PC-3 (cell line): ENCODE measurements at places on chromosomes 4 and X. TPM values are rescaled to one million over a fixed set of nuclear protein-coding genes. Genes with fewer than 3 reads are reported as not detected.

The PDGFRA gene
- 1.1 and 1.9 TPM in 2 replicates for total RNA-seq

The YY2 gene
- total RNA-seq: 2.3 and 4.4 TPM in 2 replicates

The NAP1L3 gene
- total RNA-seq: 1.5 and 1.9 TPM in 2 replicates

The SLIT2 gene
- total RNA-seq: 19.1 and 28.7 TPM in 2 replicates

The ATRX gene
- total RNA-seq: 64.0 and 73.0 TPM in 2 replicates

The MAD2L1 gene
- total RNA-seq: 53.9 and 76.6 TPM in 2 replicates

The STPG2 gene
- total RNA-seq: 0.40 TPM in 1 of 2 replicates, not detected in the other

The RAB39B gene
- 0.04 TPM in 1 of 2 replicates, not detected in the other for total RNA-seq

The NPNT gene
- 29.7 and 34.5 TPM in 2 replicates for total RNA-seq

The PRAF2 gene
- 0.07 and 0.69 TPM in 2 replicates for total RNA-seq

DNA sequence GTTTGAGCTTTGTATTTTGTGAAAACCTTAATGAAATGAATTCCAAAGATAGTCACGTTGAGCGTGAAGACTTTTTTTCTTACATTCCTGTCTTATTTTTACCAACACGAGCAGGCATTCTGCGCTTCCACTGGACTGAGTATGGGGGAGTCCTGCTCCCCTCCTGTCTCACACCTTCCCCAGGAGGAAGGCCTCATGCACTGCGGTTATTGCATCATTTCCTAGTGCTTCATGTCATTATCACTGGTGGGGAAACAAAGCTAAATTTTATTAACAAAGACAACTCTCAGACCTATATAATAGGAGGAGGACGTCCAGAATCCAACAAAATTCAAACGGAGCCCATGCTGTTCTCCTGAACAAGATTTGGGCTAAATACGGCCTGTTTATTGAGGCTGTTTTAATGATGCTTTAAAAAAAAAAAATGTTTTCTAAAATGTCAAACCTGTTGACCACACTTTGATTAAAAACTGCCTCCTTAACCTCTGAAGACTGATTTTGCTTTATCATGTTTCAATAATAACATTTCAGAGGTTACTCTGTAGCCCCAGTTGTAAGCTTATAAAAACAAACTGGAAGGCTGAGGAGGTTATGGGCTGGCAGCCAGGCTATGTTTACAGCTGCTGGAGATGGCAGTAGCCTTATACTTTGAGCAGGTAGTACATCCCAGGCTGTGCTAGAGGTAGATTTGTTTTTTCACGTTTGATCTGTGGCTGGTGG is 118.0 kb downstream of the SOWAHB start:
- H3K4me3 ChIP-seq: no peak overlapping the region
- 0 out of 2 replicates have a peak, but pooled peaks cover 19% of the 10 kb centered on the region for H3K36me3 ChIP-seq
- no peaks in the 10 kb centered on the region for H3K27me3 ChIP-seq
- no peak for DNase-seq

DNA sequence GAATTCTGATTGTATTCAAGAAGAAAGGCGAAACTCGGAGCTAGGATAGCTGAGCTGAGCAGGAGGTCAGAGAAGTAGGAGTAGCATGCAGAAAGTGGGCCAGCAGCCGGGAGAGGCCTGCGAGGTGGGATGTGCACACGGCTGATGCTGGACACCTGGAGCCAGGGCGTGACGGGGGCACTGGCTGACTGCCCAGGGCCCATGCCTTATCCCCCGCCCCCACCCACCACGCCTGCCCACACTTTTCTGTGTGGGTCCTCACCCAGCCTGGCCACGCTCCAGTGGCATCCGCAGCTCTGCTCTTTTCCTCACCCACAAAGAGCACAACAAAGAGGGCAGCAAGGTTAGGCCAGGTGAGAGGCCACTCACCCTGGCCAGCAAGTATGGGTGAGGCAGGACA is 30.0 kb upstream of the IRF2 start:
- H3K4me1 ChIP-seq: no peaks in the 10 kb centered on the region
- no peak overlapping the region for H3K27ac ChIP-seq
- no peaks in the 10 kb centered on the region for H3K36me3 ChIP-seq
- H3K27me3 ChIP-seq: no peaks in the 10 kb centered on the region

- H3K27ac ChIP-seq: no peak overlapping the region
- H3K4me1 ChIP-seq: no peaks in the 10 kb centered on the region
- no peak overlapping the region for H3K4me3 ChIP-seq
- H3K27me3 ChIP-seq: no peaks in the 10 kb centered on the region
Observed at GRCh38 chr4:169770416-169770815, 12.7 kb upstream of the HPF1 start.

- H3K27ac ChIP-seq: no peak overlapping the region
- no peaks in the 10 kb centered on the region for H3K27me3 ChIP-seq
- no peaks in the 10 kb centered on the region for H3K36me3 ChIP-seq
- DNase-seq: no peak
Observed at GRCh38 chr4:83830138-83830888, 294.4 kb downstream of the GPAT3 start.

DNA sequence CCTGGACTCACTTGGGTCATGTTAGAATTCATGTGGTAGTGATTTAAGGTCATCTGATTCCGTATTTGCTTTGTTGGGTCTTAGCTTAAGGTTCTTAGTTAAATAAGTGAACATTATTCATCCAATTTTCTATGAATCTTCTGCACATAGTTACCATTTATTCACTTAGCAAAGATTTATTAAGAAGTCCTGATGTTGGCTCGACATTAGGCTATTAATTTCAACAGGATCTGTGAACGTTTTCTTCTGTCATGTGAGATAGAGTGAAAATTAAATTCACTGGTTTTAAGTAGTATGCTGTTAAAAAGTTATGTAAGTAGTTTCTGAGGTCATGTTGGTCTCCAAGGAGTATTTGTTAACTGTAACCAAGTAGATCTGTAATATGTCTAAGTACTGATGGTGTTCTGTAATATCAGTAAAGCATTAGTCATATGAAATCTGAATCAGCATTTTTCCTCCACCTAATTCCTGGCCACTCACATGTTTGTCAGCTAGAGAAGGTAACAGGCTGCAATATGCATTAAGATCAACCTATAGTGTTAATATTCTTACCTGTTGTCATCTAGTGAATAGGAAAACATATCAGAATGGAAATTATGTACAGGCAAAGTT is 155.6 kb downstream of the PCDH7 start:
- DNase-seq: peak; percentile 10
- no peaks in the 10 kb centered on the region for H3K27me3 ChIP-seq
- no peaks in the 10 kb centered on the region for H3K36me3 ChIP-seq
- H3K4me3 ChIP-seq: no peak overlapping the region

DNA sequence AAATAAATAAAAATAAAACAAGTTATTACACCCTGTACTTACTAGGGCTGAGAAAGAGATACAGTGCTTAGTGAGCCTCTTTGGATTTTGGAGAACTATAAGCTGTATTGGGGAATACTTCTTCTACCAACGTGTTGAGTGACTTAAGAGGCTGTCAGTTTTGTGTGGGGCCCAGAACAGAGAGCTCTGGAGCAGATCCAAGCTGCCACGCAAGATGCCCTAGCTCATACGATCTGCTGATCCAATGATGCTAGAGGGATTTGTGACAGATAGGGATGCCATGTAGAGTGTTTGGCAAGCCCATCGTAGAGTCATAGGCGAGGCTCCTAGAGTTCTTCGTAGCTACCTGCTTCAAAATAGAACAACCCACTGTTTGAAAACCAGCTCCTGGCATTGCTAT is 60.3 kb upstream of the KLF3 start:
- no peak for DNase-seq
- no peaks in the 10 kb centered on the region for H3K27me3 ChIP-seq
- H3K4me3 ChIP-seq: no peak overlapping the region
- H3K4me1 ChIP-seq: peaks cover 18% of the 10 kb centered on the region
- no peaks in the 10 kb centered on the region for H3K36me3 ChIP-seq
- no peak overlapping the region for H3K27ac ChIP-seq

DNA sequence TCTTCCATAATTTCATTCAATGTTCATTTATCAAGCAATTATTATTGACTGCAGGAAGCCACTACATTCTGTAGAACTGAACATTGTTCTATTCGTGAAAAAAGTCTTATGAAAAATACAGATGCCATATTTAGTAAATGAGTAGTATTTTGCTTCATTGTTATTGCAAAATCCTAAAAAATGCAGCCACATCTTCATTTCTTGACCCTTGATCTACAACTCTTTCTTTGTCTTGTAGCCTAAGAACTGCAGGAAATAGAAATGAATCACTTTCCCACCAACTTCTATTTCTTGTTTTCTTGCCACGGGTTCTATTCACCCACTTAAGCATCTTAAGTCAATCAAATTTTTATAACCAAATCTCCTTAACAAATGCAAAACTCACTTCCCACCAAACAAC is 63.3 kb downstream of the KCNIP4 start:
- no peak overlapping the region for H3K27ac ChIP-seq
- peak; percentile 44 for DNase-seq
- H3K36me3 ChIP-seq: no peaks in the 10 kb centered on the region
- H3K4me3 ChIP-seq: no peak overlapping the region
- peaks cover 39% of the 10 kb centered on the region for H3K4me1 ChIP-seq

DNA sequence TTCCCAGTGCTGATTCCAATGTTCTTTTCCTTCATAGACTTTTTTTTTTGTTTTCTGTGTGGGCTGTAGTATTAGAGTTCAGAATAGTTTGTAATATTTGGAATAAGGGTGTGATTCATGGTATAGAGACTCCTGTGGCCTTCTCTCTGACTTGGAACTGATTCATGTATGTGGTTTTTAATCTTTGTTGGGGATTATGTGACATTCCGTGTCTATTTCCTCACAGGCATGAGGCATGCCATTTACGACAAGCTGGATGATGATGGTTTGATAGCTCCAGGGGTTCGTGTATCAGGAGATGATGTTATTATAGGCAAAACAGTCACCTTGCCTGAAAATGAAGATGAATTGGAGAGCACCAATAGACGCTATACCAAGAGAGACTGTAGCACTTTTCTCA is 44.4 kb downstream of the POLR2B start:
- H3K27ac ChIP-seq: peak overlapping the region; percentile 86
- no peak overlapping the region; the same call in 1 of the 2 replicates for H3K4me3 ChIP-seq
- H3K27me3 ChIP-seq: no peaks in the 10 kb centered on the region
- peaks cover 61% of the 10 kb centered on the region for H3K4me1 ChIP-seq
- DNase-seq: peak; percentile 99

DNA sequence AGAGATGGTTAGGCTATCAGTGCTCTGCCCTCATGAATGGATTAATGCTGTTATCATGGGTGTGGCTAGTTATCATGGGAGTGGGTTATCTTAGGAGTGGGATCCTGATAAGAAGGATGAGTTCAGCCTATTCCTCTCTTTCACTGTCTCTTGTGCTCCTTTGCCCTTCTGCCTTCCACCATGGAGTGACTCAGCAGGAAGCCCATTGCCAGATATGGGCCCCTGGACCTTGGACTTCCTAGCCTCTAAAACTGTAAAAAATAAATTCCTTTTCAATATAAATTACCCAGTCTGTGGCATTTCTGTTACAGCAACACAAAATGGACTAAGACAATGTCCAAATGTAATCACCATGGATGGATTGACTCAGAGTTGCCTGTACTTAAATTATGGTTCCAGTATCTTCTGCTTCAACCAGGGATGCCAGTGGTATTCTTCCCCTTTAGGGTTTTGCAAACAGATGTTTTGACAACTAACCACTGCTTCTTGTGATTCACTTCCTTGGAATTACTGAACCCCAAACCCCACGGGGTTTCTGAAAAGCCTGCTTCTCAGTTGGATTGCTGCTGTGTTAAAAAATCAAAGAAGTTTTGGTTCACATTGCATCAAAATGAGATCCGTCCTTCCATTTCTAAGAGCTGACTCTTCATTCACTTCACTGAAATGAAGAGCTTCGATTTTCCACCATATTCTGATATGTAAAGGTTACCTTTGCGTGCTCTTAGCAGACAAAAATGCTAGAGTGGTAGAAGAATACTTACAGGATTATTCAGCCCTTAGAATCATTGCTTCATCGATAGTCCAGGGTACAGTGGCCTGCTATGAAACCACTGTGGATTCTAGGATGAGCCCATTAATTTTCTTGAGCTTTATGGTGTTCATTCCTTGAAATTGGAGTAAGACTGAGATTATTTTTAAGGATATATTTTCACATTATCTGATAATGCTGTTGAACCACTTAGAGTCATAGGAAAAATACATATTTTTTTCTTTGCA is 107.7 kb downstream of the FRMPD4 start:
- peaks cover 11% of the 10 kb centered on the region for H3K4me1 ChIP-seq
- no peaks in the 10 kb centered on the region for H3K27me3 ChIP-seq
- H3K4me3 ChIP-seq: no peak overlapping the region
- peak; percentile 4 for DNase-seq
- no peaks in the 10 kb centered on the region for H3K36me3 ChIP-seq

DNA sequence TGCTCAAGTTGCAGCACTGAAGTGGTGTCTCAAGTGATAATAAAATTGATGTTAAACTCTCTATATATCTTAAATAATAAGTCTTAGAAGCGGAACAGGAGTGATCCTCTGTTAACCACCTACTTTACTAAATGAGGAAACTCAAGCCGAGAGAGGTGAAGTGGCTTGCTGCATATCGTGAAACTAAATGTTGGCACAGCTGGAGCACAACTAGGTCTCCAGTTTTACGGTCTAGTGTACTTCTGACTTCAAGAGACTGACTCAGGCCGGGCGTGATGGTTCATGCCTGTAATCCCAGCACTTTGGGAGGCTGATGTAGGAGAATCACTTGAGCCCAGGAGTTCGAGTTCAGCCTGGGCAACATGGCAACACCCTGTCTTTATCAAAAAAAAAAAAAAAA is 35.5 kb upstream of the PLS3 start:
- no peak overlapping the region for H3K27ac ChIP-seq
- no peaks in the 10 kb centered on the region for H3K36me3 ChIP-seq
- no peaks in the 10 kb centered on the region for H3K4me1 ChIP-seq
- no peak for DNase-seq
- H3K4me3 ChIP-seq: no peak overlapping the region

- H3K27me3 ChIP-seq: no peaks in the 10 kb centered on the region
- H3K27ac ChIP-seq: no peak overlapping the region
- H3K4me3 ChIP-seq: no peak overlapping the region
- DNase-seq: no peak
Observed at GRCh38 chr4:123783151-123783790, 386.7 kb downstream of the SPRY1 start.

DNA sequence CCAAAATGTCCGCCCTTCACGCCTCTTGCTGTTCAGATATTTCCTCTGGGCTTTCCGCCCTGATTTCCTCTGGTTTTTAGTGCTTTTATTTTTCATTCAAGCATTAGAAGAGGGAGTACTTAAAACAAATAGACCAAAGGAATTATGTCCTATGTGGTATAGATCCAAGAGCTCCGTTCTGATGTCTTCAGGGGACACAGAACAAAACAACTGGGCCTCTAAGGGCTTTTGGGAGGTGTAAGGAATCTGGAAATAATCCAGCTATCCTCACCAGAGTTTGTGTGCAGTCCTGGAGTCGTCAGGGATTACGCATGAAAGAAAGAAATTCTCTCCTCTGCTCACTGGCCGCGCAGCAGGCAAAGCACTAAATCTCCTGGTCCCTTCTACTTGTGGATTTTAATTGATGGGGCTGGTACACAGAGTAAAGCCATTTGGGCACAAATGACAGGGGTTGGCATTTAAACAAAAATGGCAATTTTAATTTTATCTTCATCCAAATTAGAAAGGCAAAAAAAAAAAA is 999.2 kb downstream of the ADGRL3 start:
- no peak for DNase-seq
- no peak overlapping the region for H3K27ac ChIP-seq
- no peaks in the 10 kb centered on the region for H3K36me3 ChIP-seq
- H3K4me3 ChIP-seq: no peak overlapping the region
- H3K4me1 ChIP-seq: no peaks in the 10 kb centered on the region
- no peaks in the 10 kb centered on the region for H3K27me3 ChIP-seq

GRCh38 chr4:138935-139334 is 14.6 kb downstream of the ZNF718 start:
- no peak overlapping the region for H3K4me3 ChIP-seq
- peaks cover 71% of the 10 kb centered on the region for H3K36me3 ChIP-seq

GRCh38 chr4:56115898-56116297 is 167.2 kb downstream of the CEP135 start:
- H3K4me1 ChIP-seq: no peaks in the 10 kb centered on the region
- no peak overlapping the region for H3K4me3 ChIP-seq
- no peak for DNase-seq
- H3K27ac ChIP-seq: no peak overlapping the region
- peaks cover 12% of the 10 kb centered on the region for H3K27me3 ChIP-seq
